HCT116 (cell line): ENCODE measurements at places on chromosomes 6 and 20. TPM values are rescaled to one million over a fixed set of nuclear protein-coding genes. Genes with fewer than 3 reads are reported as not detected.

Gene HUS1B
- total RNA-seq = 0.76 TPM

DNA sequence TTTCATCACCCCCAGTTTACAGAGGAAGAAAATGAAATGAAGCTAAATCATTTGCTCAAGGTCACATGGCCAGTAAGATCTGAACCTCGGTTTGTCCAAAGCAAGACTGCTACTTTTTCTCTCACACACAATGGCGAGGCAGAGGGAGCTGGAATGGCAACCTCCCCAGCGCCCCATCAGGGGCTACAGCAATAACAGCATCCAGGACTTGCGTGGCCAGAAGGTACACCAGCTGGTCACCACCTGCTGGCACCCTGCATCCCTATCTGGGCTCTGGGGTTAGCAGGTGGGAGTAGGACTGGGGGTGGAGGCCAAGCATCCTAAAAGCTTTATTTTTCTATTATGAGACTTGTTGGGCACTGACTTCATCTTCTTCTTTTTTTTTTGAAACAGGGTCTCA lies 41.3 kb downstream of the TTI1 start:
- DNase-seq = no peak

- DNase-seq = no peak
Measured at GRCh38 chr20:58944610-58945009, 36.4 kb upstream of the NELFCD start.

DNA sequence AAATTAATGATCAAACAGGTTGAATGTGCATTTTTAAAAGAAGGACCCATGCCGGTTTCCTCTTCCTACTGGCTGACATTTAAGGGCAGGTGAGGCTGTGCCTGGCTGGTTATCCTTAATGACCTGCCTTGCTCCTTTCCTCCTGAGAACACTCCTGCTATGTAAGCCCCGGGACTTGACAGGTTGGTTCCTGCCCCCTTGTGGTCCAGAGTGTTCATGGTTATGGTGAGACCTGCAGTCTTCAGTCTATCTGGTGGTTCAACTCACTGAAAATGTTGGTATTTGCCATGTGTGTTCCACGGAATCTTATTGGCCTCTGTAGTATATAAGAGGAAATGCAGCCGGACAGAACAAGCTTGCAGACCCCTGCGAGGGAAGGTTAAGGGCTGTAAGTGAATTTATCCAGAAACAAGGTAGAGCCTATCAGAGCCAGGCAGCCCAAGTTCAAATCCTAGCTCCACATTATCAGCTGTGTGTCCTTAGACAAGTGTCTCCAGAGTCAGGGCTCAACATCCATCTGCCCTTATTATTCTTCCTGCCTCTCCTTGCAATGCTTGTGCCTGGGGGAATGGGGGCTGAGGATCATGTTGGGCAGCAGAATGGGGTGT lies 5.2 kb upstream of the BPIFA3 start:
- peak; percentile 61 for DNase-seq

DNA sequence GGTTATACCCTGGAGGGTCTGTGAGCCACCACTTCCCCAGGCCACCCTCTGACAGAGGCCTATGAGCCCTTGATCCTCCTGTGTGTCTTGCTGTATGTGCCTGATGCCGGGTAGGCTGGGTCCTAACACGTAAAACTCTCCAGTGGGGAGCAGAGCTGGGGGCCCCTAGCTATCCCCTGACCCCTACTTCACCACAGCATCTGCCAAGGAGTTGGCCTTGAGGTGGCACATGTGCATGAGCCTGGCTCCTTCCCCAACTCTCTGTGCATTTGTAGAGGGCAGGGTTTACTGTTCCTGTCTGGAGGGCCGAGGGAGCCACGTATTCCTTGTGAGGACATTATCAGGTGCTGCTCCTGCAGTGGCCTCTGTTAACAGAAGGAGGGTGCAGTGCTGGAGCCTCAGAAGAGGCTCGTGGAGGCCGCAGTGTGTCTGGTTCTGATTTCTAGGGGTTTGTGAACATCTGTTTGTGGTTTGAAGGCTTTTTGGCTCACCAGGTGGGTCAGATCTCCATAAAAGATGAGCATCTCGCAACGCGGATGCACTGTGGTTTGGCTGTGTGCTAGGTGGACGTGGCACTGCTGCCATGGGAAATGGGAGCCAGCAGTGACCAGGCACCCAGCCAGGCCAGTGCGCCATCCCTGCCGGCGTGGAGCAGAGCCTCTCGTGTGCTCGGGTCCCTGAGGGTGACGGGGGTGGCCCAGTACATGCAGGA lies 152.1 kb downstream of the DTNBP1 start:
- no peak for DNase-seq

- DNase-seq = no peak
Measured at GRCh38 chr6:74755196-74755595, 450.7 kb downstream of the COL12A1 start.

DNA sequence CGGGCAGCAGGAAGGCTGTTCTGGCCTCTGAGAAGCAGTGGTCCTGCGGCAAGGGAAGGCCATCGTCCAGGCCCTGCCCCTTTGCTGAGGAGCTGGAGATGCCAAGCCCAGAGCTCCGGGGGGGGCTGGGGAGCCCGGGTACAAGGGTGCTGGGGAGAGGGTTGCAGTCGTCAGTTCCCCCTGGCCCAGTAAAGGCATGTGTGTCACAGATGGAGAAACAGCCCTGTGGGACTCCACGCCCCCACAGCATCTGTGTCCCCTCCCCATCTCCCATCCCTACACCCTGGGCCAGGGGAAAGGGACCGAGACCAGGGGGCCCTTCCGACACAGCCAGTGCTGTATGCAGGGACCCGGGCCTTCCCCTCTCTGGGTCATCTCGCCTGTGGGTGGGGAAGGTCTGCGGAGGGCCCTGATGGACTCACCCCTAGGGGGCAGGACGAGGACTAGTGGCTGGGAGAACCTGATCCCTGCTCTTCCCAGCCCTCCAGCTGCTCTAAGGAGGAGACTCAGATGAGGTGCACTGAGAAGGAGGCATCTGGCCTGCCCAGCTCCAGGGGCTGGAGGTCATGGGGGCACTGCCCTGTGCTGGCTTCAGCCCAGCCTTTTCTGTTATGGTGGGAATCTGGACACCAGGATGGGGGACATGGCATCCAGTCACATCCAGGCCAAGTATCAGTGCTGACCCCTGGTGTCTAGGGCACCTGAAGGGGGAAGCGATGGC lies 609 bp downstream of the MYL9 start:
- DNase-seq = peak; percentile 33

Gene PXDC1
- 6.3 TPM for total RNA-seq

DNA sequence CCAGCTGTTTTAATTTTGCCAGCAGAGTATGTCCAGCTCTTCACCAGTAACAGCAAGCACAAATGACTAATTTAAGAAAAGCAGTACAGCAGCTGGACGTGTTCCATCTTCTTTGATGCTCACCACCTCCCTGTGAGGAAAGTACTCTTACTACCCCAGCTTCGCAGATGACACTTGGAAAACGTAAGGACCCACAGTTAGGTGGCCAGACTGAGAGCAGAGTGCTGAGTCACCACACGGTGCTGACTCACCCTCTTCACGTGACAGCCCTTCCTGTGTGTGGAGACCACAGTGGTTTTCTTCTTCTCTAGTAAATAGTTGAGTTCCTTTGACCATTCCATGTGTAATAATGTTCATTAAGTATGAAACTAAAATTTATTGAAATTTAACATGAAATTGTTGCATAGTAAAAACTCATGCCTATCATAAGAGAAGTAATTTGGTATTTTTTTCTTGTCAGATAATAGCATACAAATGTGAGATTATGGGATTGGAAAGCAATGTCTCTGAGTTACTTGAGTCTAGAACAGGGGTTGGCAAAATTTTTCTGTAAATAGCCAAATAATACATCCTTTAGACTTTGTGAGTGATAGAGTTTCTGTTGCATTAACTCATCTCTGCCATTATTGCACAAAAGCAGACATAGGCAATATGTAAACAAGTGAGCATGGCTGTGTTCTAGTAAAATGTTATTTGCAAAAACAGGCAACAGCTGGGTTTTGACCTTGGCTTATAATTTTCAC lies 76.6 kb downstream of the SLX4IP start:
- peak; percentile 87 for DNase-seq

Gene ARFGEF2
- 22.2 TPM for total RNA-seq

GRCh38 chr6:18600255-18600654 lies 213.1 kb downstream of the RNF144B start:
- DNase-seq = no peak

Gene SYCP2
- 0.59 TPM for total RNA-seq

GRCh38 chr6:81999826-82000225 lies 247.3 kb upstream of the TENT5A start:
- DNase-seq = no peak

- DNase-seq = no peak
Measured at GRCh38 chr6:154548130-154548830, 37.8 kb upstream of the CNKSR3 start.

- DNase-seq = no peak
Measured at GRCh38 chr20:10876558-10876957, 202.8 kb upstream of the JAG1 start.
